ENCODE measurements at places on chromosomes 16 and 17.
A peak's percentile ranks its signal among the peaks of the same experiment; 100 is the strongest.

DNA sequence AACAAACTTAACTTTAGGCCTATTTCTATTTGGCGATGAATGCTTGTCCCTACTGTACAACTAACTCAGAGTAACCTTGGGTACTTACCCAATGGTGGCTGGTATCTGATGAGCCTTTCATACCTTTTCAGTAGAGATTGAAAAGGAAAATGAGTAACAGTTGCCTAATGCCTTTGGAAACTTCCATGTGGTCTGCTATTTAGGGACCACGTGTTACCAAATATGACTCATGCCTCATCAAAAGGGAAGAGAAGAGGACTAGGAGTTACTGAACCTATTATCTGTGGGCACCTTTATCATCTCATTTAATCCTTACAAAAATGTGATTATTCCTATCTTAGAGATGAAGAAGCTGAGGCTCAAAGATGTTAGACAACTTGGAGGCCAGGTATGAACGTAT lies 8.1 kb downstream of the MYOCD start:
- DNase-seq: no peak

- no peak for DNase-seq
Observed at GRCh38 chr17:50710025-50710424, 2.3 kb upstream of the ANKRD40 start.

- DNase-seq: no peak
Observed at GRCh38 chr17:35192708-35193107, 1.5 kb downstream of the SLC35G3 start.

DNA sequence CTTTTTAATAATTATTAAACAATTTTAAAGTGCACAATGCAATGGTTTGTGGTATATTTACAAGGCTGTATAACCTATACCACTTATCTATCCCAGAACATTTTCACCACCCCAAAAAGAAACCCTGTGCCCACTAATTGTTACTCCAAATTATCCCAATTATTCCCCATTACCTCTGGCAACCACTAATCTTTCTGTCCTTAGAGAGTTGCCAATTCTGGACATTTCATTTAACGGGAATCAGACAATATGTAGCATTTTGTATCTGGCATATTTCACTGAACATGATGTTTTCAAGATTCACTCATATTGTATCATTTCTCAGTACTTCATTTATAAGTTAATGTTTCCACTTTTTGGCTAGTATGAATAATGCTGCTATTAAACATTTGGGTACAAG lies 103.1 kb upstream of the NACA2 start:
- no peak for DNase-seq

DNA sequence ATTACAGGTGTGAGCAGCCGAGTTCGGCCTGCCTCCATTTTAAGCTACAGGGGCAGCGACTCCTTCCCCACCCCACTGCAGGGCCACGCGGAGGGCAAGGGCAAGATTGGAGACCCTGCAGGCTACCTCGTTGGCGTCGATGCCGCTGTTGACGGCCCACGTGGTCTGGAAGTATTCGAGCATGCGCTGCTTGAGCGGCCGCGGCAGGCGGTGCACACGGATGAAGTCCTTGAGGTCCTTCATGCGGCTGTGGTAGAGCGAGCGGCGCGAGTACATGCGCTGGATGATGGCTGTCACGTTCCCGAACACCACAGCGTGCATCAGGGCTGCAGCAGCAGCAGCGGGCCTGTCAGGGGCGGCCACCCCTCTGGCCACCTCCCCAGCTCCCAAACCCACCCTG lies 11.6 kb downstream of the KCNH4 start:
- DNase-seq: no peak

GRCh38 chr17:71764505-71764904 lies 356.3 kb upstream of the SOX9 start:
- no peak for DNase-seq

DNA sequence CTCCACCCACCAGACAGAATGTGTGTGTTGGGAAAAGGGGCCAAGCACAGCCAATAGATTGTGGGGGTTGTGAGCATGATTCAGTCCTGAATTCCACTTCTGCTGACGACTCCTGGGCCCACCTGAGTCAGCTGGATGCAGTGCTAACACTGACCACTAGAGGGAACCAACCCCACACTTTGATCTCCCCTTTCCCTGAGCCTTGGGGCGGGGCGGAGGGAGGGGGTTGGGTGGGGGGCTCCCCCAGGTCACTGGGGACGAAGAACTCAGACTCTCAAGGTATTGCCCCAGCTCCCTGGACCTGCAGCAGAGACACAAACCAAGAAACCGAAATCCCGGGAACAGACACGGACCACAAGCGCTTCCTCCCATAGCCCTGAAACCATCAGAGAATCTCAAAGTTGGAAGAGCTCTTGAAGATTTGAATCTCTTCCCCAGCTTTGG lies 621 bp upstream of the CSHL1 start:
- peak; percentile 11 for DNase-seq

DNA sequence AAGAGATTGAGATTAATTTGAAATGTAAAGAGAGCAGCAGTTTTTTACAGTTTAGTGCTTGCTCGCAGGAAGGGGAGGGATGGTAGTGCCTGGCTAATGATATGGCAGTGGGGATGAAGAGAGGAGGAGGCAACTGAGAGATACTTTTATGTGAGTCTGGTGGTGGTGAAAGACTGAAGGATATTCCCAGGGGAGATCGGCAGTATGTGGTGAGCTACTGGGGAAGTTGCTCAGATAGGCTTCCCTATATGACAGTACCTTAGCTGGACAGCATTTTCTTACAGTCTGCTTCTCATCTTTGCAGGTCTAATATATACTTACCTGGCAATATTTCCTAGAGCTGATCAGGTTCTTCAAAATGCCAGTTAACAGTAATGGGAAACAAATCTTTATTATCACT lies 8.6 kb downstream of the CEP95 start:
- DNase-seq: no peak

DNA sequence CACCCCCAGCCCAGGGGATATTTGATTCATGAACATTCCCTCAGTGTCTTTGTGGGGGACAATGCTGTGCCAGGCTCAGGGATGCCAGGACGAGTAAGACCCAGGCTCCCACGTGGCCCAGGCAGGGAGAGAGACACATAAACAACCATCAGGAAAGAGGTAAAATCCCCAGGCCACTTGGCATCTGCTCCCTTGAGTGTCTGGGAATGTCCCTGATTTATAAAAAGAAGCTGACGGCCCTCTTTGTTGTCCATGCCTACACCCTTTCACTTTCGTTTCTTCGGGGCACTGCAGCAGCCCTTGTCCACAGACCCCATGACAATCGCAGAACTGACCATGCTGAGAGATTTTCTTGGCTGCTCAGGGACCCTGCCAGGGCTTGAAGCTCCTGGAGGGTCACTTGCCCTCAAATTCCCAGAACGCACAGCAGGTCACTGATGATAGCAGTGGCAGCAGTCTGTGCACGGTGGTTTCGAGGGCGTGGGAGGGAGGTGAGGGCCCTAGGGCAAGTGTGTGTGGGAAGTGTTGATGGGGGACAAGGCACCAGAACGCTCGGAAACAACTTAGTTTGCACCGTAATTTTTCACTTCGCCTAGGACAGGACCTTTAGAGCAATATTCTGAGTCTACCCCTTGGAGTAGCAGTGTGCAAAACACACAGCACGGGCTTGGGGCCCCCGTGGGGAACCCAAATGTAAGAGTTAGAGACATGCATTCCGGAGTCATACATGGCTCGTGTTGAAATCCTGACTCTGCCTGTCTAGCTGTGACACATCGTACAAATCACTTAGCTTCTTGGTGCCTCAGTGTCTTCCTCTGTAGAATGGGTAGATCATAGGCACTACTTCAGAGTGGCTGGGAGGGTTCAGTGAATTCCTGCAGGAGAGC lies 4.7 kb downstream of the NOD2 start:
- no peak for DNase-seq

- no peak for DNase-seq
Observed at GRCh38 chr17:3704931-3705717, 9.2 kb upstream of the P2RX5 start.

- no peak for DNase-seq
Observed at GRCh38 chr17:41429667-41430066, 5.3 kb upstream of the KRT37 start.

- DNase-seq: no peak
Observed at GRCh38 chr17:77145612-77146245, 5.0 kb downstream of the SEC14L1 start.

DNA sequence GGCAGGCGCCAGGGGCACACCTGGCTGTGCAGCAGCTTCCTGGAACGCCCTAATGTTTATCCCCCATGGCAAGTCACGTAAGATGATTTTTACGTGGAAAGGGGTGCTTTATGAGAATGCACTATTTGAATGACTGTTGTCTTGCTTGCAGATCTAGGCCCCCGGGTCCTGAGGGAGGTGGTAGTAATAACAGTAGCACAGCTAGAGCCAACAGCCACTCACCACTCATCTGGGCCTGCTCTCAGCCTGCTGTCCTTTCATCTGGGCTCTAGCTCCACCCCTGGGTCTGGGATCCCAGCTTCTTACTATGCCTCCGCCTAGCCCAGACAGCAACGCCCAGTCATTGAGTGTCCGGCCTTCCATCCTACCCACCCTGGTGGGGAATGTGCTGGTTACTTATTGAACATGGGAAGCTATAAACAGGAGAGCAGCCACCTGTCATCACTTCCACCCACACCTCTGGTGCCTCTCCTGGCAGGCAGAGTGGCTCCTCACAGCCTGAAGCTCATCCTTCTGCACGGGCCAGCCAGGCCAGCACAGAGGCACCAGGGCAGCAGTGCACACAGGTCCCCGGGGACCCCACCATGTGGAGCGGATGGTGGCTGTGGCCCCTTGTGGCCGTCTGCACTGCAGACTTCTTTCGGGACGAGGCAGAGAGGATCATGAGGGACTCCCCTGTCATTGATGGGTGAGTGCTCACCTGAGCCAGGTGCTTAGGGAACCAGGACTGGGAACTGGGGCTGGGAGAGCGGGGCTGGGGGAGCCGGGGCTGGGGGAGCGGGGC lies 16.6 kb downstream of the DPEP1 start:
- DNase-seq: no peak

DNA sequence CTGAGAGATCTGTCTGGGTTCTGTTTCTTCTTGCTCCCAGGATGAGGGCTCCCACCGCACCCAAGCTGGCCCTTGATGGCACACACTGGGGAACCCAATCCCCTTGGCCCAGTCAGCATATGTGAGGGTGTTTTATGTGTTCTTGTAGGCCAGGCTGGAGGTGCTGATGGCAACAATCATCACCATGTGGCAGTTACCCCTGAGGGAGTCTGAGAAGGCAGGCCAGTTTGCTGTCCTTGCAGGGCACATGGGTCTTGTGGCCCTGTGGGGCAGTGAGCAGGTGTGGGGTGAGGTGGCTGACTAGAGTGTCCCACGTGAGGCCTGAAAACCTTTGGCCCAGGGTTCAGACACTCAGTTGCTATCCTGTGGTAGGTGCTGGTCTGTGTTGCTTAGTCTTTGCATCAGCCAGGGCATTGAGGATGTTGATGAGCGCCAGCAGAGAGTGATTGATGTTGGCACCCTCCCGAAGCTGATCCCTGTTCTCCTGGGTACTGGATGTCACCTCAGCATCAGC lies 2183.0 kb downstream of the TP53TG3F start:
- DNase-seq: no peak

DNA sequence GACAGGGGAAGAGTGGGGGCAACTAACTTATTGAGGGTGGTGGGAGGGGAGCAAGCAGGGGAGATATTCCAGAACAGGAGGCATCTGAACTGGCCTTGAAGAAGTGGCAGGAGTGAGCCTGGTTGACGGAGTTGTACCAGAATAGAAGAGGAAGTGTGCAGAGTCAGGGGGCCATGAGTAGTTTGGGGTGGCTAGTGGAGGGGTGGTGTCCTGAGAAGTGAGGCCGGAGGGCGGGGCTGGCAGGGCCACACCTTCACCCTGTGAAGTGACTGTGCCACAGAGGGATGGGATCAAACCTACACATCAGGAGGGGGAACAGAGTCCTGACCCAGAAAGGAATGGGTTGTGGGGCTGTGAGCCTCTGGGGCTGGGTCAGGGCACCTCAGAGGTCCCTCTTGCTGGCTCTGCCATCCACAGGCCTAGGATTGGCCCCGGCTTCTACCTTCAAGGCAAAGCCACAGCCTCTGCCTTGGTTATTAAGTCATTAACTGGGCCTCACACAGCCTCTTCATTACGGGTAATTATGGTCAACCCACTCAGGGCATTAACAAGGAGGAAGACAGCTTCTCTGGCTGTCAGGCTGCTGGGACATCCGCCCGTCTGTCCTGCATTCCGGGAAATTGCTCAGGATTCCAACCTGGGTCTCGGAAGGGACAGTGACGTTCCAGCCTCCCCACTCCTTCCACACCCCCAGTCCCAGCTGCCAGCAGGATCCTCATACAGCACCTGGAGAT lies 12.7 kb downstream of the SPNS2 start:
- no peak for DNase-seq

DNA sequence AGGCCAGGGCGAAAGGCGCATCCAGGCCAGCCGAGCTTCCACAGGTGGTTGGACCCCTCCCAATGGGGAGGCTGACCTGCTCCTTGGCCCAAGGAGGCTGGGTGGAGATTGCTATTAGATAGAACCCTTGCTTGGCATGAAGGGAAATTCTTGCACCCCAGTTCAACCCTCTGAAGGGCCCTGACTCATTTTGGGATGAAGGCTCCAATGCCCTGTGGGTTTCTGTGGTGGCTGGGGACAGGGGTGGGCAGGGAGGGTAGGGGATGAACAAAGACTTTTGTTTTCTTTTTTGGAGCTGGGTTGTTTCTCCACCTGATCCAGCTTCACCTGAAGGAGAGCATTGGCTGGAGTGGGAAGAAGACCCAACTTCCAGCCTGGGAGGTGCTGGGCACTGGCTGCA lies 16.7 kb upstream of the TBX21 start:
- no peak for DNase-seq

- DNase-seq: no peak
Observed at GRCh38 chr16:49494891-49495566, 121.4 kb downstream of the C16orf78 start.

DNA sequence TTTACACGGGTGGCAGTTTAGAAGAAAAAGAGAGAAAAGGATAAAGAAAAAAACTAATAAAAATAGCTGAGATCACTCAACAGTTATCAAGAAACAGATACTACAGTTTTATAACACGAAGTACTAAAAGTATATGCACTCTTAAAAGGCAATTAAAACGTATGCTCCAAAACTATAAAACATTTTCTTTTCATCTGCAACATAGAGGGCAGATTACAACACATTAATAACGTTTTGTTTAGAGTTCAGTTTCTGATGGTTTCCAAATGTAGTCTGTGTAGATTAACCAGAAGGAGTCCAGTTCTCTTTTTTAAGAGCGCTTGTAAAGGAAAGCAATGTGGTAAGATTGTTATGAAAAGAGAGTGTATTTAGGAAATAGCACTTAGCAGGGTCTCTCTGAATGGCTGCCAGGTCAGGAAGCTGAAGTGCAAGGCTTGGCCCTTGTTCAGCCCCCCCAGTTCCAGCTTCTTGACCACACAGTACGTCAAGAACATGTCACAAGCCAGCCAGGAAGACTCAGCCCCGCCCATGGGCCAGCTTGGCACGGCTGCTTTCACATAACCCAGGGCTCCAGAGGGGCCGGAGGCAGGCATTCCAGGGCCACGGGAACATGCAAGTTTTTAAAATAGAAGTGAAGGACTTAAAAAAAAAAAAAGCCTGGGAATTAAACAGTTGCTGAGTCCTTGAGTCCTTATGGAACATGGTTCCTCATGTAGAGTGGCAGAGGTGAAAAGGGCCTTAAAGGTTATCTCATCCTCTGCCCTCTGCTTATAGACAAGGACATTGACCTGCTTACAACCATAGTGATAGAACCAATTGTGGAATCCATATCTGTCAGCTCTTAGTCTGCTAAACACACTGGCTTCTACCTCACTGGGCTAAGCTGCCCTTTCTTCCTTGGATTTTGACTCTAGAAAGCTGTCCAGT lies 147.4 kb upstream of the TBX2 start:
- DNase-seq: no peak

GRCh38 chr16:28258567-28258966 lies 33.8 kb upstream of the SBK1 start:
- DNase-seq: no peak

Measured in NCI-H1105 treated with DMSO at 0.1 percent for 48 hours (cell line).